AG10803 (cell line): ENCODE measurements at places on chromosomes 6 and 20.

- DNase-seq: no peak
Measured at GRCh38 chr20:15316556-15316955, 979.1 kb upstream of the FLRT3 start.

DNA sequence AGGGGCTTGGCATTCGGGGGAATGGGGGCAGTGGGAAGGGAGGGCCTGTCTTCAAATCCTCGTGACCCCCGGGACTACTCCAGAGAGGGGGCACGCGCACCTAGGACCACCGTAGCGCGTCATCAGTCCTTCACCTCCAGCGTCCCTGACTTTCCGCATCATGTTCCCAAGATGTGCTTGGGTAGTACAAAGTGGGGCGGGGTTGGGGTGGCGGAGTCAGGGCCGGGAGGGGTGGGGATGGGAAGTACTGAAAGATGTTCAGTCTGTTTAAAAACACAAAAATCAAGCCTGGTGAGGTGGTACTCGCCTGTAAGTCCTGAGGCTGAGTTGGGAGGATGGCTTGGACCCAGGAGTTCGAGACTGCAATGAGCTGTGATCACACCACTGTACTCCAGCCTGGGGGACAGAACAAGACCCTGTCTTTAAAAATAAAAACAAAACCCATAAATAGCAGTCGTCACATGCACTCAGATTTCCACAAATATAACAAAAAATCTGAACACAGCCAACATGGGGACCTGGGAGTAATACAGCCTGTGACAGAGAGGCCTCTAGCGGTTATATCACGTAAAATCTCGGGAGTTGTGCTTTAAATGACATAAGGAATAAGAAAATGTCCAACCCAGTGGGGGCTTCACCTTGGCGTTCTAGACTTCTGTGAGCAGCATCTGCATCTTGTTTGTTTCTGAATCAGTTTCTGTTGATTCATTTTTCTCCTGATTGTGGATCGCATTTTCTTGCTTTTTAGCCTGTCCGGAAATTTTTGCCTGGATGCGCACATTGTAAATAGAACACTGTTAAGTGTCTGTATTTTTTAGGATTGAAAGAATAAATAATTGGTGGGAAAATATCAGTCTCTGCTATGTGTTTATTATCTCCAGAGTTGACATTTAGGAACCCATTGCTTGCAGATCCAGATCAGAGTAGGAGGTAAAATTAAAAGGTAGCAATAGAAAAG, 698 bp upstream of the LRP11 start:
- DNase-seq: peak; percentile 71

DNA sequence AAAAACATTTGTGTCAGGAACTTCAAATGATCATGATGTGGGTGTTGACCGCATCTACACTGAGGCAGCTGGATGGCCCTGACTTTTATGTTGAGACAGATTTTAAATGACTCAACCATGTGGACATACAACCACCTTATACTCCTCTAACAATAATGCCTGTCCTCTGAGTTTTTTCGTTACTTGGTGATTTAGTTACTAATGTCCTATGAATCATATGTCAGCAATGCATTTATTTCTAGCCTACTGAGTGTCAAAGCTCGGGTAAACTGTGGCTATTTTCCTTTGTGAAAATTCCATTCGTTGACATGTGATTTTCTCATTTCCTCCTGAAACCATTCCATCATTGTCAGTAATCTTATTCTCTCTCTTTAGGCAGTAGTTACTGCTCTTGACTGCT, 38.9 kb upstream of the NKX2-4 start:
- DNase-seq: peak; percentile 86

GRCh38 chr6:43608310-43608763, 20.7 kb downstream of the GTPBP2 start:
- DNase-seq: peak; percentile 83

DNA sequence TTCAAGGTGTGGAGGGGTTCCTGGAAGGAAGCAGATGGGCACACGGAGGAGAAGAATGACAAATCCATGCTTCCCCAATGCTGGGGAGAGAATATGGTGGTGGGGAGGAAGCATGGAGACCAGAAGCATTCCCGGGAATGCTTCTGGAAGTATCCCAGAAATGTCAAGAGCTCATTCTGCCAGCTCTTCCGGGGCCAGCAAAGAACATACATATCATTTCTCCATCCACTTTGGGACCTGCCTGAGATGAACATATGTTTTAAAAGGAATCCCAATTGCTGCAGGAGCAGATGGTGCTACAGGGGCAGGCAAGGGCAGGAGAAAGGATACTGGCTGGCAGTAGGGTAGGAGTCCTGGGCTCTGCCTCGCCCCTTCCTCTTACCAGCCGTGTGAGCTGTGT, 37.9 kb upstream of the CCDC167 start:
- no peak for DNase-seq

DNA sequence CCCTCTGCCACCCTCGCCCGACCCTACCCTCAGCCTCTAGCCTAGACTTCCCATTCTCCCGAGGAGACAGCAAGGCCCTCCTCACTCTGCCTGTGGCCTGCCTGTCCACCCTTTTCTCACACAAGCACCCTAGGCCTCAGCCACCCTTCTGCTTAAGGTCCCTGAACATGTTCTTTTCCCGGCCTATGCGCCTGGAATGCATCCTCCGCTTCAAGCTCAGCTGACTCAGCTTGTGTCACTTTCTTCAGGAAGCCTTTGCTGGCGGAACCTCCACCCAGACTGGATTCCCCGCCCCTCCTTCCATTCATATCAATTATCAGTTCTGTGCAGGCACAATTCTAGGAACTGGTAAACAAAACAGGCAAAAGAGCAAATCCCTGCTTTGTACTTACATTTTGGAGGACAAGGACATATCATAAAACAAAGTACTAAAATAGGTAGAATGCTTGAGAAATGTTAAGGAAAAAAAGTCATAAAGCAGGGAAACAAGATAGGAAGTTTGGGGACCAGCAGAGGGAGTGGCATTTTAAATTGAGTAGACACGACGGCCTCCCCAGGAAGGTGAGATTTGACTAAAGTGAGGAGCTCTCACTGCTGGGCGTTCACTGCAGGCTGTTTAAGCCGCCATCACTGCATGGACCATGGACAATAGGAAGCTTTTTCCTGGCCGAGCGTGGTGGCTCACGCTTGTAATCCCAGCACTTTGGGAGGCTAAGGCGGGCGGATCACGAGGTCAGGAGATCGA, 17.9 kb upstream of the SNHG17 start:
- DNase-seq: peak; percentile 62

DNA sequence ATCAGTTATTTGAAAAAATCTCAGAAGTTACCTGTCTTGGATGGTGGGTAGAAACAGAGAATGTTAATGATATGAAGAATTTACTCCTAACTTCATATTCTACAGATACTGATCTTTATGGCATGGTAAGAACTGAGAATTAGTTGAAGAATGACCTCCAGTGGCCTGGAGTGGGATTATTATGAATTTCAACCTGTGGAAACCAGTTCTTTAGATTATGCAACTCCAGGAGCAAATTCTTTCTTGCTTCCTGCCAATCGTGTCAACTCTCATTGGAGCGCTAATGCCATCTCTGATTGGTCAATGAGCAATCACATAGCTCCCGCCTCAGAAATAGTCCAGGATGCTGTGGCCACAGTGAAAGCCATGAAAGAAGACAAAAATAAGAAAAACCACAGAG, 40.6 kb downstream of the LYRM2 start:
- peak; percentile 35 for DNase-seq

GRCh38 chr6:19410481-19410880, 426.7 kb upstream of the ID4 start:
- peak; percentile 33 for DNase-seq

DNA sequence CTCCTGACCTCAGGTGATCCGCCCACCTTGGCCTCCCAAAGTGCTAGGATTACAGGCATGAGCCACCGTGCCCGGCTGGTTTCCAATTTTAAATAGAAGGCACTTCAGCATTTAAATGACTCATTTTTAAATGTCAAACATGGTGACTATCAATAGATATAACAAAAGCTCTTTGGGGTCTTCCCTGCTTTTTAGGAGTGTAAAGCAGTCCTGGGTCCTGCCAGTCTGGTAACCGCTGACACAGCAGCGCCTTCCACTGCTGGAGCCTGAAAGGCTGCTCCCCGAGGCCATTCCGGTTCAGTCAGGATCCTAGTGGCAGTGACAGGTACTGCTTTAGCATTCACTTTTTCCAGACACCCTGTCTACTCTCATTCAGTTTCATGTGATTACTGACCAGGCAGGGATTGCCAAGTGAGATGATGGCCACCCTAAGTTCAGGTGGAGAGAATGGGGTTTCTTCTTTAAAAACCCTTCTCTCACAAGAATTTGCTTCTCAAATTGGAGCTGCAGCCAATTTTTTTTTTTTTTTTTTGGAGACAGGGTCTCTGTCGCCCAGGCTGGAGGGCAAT, 5.1 kb downstream of the DIDO1 start:
- peak; percentile 43 for DNase-seq

GRCh38 chr6:38215651-38216311, 396.3 kb downstream of the ZFAND3 start:
- DNase-seq: no peak

DNA sequence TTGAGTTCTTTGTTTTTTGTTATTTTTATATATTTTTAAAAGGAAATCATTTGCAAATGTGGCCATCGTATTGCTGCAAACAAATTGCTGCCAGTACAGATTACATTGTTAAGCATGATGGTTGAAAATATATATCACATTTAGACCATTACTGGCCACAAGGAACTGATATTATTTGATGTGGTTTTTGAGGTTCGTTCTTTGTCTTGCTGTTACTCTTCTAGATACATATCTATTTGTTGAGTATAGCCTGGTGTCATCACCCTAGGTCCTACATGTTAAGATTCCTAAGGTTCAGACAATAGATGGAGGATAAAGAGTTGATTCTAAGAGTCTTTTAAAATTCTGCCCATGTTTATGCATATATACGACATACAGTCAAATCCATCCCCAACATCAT, 306.0 kb downstream of the FARS2 start:
- DNase-seq: no peak

DNA sequence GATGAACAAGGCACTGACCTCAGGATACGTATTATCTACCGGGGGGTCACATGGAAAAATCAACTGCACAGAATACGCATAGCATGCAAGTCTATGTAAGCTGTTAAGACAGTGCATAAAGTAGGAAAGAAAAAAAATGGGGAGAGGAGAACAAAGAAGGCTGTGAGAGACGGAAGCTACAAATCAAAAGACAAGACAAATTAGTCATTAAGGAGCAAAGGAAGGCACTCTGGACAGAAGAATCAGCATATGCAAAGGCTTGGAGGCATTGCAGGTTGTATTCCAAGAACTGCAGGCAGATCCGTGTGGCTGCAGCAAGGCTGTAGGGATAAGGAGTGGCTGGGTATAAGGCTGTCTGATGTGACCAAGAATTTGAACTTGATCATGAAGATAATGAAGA, 89.0 kb downstream of the NRSN1 start:
- no peak for DNase-seq

- peak; percentile 39 for DNase-seq
Measured at GRCh38 chr6:29925727-29926412, 16.5 kb upstream of the HLA-A start.

- no peak for DNase-seq
Measured at GRCh38 chr6:98787435-98787834, 46.9 kb upstream of the POU3F2 start.

GRCh38 chr20:55014766-55015165, 539.4 kb downstream of the DOK5 start:
- DNase-seq: no peak

GRCh38 chr6:35980991-35981645, 43.3 kb downstream of the SLC26A8 start:
- DNase-seq: no peak

DNA sequence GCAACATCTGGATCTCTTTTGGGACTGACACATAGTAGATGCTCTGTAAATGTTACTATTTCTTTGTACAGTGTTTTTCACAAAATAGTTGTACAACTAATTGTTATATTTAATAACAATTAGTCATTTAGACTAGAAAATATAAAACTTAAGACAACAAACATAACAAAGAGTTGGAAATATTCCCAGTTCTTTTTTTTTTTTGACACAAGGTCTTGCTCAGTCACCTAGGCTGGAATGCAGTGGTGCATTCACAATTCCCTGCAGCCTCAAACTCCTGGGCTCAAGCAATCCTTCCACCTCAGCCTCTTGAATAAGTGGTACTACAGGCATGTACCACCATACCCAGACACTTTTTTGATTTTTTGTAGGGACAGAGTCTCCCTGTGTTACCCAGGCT, 105.8 kb downstream of the UTRN start:
- peak; percentile 35 for DNase-seq

DNA sequence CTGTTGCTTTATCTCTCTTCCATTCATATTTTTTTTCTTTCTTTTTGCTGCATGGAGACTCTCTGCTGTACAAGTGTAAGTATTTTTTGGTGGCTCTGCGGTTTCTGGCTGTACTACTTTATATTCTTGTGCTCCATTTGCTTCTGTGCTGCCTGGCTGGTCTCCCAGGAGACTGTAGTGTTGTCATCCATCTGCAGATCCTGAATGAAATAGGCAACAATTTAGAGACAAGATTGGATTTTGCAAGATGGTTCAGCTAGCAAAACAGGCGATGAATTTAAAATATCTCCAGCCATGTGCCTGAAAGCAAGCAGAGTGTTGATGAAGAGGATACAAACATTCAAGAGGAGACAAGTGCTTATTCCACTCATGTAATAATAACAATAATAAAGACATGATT, 75.1 kb upstream of the SCGN start:
- DNase-seq: peak; percentile 45

DNA sequence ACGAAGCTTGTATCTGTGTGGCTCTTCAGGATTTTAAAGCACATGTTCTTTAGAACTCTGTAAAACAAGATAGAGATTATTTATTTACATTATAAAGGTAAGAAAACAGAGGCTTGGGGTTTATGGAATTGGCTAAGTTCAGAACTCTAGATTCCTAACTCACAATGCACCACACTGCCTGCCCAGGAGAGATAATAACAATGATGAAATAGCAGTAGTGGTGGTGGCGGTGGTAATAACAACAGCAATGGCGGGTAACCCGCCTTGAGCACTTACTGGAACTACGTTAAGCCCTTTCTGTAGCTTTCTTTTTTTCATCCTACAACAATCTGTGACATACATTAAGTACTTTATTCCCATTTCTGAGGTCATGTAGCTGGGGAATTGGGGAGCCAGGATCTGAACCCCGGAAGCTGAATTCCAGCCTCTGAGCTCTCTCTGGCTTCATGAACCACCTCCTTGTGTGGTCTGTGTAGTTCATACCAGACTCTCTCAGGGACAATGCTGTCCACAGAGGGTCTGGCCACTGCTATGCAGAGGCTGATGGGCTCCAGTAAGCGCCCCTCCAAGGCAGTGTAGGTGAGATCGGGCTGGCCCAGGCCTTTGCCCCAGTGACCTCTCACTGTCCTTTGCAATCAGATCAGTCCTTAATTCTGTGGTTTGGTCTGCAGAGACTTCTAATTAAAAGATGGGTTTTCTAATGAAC, 260.9 kb downstream of the SLC24A3 start:
- no peak for DNase-seq

GRCh38 chr20:57576002-57576401, 15.1 kb downstream of the PCK1 start:
- DNase-seq: no peak

GRCh38 chr20:32244150-32244823, 33.2 kb upstream of the KIF3B start:
- DNase-seq: no peak

- no peak for DNase-seq
Measured at GRCh38 chr6:47792216-47792733, 10.4 kb downstream of the OPN5 start.

- DNase-seq: no peak
Measured at GRCh38 chr20:3246682-3247081, 7.7 kb upstream of the SLC4A11 start.

- DNase-seq: peak; percentile 37
Measured at GRCh38 chr6:16800942-16801341, 39.7 kb upstream of the ATXN1 start.

GRCh38 chr20:37943501-37944455, 40.9 kb downstream of the VSTM2L start:
- no peak for DNase-seq

GRCh38 chr6:140360651-140361050, 986.2 kb upstream of the CITED2 start:
- peak; percentile 27 for DNase-seq
